Thoracic aorta (tissue), 2 donors: ENCODE measurements at places on chromosomes 12 and 14.

GRCh38 chr12:10601860-10602259 lies 11.5 kb downstream of the MAGOHB start:
- no peak for DNase-seq

- no peak for DNase-seq
Observed at GRCh38 chr12:20494851-20495250, 126.5 kb downstream of the PDE3A start.

- no peak for DNase-seq
Observed at GRCh38 chr14:27392153-27392552, 794.3 kb upstream of the NOVA1 start.

- DNase-seq, result no peak
Observed at GRCh38 chr12:11958221-11959091, 112.3 kb upstream of the BCL2L14 start.

DNA sequence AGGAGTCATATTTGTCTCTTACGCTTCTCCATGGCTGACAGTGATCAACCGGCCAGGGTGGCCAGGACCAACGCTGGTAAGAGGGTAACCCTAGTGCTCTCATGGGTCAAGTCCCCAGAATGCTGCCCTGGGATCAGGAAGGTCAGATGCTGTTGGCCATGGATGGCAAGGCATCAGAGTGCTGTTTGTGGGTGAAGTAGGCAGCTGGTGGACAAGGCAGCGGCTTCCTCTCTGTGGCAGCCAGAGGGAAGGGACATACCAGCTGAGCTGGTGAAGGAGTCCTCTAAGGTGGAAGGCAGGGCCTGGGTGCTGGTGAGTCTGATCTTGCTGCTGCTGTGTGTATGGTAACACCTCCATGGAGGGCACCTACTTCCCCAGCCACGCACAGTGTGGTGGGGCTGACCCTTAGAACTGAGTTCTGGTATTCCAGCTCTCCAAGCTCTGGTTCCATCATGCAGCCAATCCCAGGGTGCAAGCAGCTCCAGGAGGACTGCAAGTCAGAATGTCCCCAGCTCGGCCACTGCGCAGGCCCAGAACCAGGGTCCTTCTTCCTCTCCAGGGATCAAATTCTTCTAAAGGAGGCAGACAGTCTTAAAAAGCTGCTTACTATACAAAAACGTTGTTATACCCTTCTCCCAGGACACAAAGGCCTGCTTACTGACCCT lies 13.4 kb upstream of the SMOC1 start:
- DNase-seq, result no peak

DNA sequence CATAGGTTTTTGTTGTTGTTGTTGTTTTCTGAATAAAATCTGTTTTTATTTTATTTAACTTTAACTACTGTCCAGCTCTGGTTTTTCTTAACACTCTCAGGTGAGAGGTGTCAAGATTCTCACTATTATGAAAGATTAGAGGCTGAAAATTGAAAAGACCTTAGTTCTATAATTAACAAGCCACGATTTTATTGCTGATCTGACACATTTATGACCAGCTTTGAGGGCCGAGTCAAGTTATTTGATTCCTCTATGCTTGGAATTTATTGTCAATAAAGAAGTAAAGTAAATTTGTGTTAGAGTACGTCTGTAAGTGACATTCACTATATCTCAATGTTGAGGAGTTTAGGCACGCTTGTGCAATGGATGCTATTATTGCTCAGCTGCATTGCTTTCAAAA lies 808.8 kb downstream of the GALC start:
- DNase-seq, result no peak

DNA sequence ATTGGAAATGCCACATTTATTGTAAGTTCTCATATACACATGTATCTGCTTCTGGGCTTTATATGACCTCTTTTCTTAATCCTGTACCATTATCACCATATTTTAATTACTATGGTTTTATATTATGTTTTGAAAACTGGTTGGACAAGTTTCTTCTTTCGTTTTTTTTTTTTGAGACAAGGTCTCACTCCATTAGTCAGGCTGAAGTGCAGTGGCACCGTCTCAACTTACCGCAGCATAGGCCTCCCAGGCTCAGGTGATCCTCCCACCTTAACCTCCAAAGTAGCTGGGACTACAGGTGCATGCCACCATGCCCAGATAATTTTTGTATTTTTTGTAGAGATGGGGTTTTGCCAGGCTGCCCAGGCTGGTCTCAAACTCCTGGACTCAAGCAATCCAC lies 44.6 kb downstream of the GALNT4 start:
- DNase-seq, result no peak

DNA sequence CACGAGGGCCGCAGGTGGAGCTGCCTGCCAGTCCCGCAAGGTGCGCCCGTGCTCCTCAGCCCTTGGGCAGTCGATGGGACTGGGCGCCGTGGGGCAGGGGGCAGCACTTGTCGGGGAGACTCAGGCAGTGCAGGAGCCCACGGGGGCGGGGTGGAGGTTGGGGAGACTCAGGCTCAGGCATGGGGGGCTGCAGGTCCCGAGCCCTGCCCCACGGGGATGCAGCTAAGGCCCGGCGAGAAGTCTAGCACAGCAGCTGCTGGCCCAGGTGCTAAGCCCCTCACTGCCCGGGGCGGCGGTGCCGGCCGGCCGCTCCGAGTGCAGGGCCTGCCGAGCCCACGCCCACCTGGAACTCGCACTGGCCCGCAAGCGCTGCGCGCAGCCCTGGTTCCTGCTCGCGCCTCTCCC lies 39.2 kb upstream of the P2RX7 start:
- no peak for DNase-seq

DNA sequence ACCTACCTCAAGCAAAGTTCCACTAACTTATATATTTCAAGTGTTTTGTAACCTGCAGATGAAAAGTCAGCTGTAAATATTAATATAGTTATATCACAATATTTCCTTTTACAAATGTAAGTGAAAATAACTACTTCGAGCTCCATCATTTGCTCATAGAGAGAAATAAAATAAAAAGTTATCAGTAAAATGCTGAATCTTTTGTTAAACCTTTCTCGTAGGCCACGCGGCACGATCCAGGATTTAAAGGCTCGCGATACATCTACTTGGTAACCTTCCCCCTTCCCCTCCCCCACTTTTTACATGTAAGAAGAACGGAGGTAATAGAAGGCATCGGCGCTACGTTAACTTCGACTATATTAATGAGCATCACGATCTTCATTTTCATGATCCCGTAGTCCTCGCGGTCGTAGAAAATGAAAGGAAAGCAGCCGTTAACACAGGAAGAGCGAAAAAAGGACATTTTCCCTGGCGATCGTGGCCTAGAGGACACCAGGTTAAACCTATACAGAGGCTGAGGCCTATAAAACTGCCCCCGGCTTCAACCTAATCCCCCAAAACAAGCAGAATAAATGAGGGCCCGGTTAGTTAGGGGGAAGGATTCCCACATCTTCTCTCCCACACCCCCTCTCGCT lies 508 bp downstream of the HNRNPC start:
- DNase-seq, result no peak

DNA sequence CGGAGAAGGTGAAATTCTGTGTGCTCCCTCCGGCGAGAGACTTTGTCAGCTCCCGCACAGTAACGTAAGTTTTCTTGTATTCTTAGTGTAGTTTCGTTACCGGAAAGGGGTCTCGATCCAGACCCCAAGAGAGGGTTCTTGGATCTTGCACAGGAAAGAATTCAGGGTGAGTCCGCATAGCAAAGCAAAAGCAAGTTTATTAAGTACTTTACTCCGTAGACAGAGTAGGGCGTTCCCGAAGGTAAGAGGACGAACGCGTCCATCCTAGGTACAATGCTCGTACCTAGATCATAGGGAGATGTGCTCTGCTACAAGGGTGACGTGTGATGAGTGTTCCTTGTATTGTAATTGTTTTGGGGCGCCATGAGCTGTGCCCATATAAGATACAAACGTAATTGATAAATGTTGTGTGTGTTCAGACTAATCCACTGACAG lies 293 bp downstream of the IFI27L1 start:
- no peak for DNase-seq

GRCh38 chr14:101862177-101862576 lies 100.7 kb downstream of the PPP2R5C start:
- no peak for DNase-seq

GRCh38 chr12:101038289-101038871 lies 171.7 kb downstream of the SLC5A8 start:
- no peak for DNase-seq

DNA sequence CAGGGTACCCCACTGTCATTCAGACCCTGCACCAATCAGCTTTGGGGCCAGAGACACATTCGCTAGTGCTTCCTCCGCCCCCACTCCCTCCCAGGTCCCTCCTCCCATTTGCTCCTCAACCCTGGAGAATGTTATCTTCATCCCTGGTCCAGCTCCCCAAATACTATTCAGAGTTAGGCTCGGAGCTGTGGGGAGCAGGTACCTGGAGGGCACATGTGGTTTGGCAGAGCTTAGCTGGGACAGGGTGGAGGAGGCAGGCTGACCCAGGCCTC lies 19.5 kb downstream of the VSX2 start:
- DNase-seq, result no peak

DNA sequence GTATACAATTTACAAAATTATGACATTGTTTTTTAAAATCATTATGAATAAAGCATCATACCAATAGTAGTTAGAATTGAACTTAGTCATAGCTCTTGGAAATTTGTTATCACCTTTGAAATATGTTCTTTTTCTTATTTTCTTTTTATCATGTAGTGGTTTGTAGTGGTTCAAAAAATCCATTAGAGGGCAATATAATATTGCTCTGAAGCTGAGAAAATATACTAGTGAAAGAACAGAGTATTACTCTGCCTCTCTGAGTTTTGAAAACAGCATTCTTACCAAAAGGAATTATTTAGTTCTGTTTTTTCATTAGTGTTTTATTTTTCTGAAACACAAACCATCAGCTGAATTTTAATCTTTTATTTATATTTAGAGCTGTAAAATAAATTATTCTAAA lies 76.2 kb downstream of the PDZRN4 start:
- DNase-seq, result no peak

- DNase-seq, result no peak
Observed at GRCh38 chr14:105577314-105577861, 51.0 kb downstream of the TMEM121 start.

DNA sequence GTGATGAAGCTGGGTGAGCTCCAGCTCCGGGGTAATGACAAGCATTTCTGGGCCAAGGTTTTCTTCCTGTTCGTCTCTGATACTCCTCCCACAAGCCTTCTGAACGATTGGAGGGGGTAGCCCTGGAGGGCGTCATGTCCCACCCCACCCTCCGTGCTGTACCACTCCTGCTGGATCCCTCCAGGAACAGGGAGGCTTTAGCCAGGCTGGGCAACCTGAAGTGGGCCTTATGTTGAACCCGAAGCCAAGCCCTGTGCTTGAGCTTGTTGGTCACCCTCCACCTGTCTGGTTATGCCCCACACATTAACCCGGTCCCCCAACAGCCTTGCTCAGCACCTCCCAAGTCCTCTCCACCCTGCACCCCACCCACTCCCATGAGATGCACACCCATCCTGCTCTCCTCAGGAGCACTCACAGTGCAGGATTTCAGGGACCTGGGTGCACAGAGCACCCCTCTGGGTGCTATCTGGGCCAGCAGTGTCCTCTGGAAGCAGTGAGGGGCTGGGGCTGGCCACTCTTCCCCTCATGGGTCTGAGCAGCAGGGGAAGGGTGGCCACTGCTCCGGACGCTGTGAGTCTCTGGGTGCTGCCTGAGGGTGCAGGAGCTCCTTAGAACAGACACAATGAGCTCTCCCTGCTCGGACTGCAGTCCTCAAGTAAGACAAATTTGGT lies 6.8 kb upstream of the KRT83 start:
- no peak for DNase-seq

GRCh38 chr14:44634692-44635091 lies 127.6 kb upstream of the FSCB start:
- DNase-seq, result no peak

DNA sequence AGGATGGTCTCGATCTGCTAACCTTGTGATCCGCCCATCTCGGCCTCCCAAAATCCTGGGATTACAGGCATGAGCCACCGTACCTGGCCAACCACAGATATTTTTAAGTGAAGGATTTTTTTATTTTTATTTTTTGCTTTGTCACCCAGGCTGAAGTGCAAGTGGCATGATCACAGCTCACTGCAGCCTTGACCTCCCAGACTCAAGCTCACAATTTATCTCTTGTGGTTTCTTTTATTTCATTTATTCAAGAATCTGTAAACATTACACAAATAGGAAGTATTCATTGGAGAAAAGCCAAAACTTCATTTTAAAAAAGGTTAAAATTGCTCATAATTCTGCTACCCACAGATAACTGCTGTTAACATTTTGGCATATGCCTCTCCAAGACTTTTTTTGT lies 13.3 kb downstream of the MOAP1 start:
- no peak for DNase-seq

DNA sequence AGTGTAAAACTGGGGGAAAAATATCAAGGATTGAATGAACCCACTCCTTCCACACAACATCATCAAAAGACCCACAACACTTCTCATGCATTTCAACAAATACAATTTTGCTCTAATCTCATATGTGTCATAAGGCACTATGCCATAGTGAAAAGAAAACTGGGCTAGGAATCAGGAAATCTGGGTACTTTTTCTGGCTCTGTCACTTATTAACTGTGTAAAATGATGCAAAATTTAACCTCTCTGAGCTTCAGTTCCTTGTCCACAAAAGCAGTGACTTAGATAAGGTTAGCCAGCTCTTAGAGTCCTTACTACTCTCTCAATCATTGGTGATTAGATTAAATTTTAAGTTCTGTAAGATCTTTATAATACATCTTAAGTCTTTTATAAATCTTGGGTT lies 250.5 kb upstream of the SOX5 start:
- no peak for DNase-seq

DNA sequence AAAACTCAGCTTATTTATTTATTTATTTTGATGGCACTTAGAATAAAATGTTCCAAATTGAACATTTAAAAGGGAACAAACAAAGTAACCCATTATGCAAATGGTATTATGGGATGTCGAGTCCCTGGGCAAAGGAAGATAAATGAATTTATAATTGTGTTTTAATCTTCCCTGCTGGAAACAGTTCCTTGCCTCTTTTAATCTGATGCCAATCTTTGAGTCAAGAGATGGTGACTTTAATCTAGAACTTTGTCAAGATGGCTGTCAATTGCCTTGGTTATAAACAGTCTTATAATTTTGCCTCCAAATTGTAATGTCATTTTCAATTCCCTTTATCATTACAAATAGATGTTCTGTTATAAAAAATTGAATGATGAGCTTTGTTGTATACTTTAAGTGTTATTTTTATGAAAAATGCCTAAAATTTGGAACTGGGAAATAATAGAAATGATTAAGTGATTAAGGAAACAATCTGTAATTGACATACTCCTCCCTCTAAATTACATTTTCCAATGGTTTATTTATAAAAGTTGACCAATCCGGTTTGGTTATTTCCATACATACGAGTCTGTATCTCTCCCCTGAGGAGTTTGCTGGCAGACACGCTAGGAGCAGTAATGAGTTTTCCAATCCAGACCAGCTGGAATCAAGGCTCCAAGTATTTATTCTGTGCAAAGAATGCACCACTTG lies 134.9 kb upstream of the FRMD6 start:
- no peak for DNase-seq

DNA sequence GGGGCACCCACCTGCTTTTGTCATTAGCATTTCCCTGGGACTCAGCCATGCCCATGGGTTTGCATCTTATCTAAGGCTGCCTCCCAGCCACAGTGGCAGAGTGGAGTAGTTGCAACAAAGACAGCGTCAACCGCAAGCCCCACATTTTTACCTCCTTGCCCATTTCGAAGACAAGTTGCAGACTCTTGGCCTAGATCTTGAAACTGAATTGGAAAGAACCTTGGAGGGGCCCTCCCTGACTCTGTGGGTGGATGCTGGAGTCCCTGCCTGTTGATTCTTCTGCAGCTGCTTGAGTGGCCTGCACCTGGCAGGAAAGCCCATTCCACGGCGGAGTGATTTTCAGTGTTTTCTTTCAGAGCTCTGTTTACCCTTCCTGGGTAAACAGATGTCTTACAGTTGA lies 309.0 kb downstream of the VRK1 start:
- DNase-seq, result no peak

GRCh38 chr12:100794441-100795173 lies at the start of gene ANO4:
Gene ANO4, plus strand, starts transcription at chr12:100794776. Its CDS starts 107,010 bp downstream, at chr12:100901786.
- no peak for DNase-seq
